NCI-H1417 (cell line): ENCODE measurements at places on chromosomes 3 and 15.
A peak's percentile ranks its signal among the peaks of the same experiment; 100 is the strongest.

GRCh38 chr15:35519541-35520149, 26.3 kb downstream of the DPH6 start:
- DNase-seq, result peak; percentile 43

- no peak for DNase-seq
These were observed 150.0 kb upstream of the CHL1 start for GRCh38 chr3:46576-46975.

DNA sequence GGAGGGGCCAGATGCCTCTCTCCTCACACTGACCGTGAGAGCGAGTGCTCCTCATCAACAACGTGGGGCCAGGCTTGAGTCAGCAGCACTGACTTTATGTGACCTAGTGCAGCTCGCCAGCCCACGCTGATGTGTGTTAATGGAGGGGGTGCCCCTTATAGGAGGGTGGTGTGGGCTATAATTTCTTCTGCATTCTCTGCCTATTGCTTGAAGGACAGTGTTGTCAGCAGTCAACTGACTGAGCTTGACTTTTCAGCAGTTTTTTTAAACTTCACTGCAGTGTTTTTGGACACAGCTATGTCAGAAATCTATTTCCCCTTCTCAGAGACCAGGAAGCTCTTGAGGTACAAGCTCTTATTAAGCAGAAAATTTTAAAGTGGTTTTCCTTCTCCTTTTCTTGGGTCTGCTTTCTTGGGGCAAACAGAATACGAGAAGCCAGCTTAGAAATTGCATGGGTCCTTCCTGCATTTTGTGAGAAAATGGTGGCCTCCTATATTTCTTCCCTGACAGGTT, 304.8 kb upstream of the CTDSPL start:
- DNase-seq, result no peak

DNA sequence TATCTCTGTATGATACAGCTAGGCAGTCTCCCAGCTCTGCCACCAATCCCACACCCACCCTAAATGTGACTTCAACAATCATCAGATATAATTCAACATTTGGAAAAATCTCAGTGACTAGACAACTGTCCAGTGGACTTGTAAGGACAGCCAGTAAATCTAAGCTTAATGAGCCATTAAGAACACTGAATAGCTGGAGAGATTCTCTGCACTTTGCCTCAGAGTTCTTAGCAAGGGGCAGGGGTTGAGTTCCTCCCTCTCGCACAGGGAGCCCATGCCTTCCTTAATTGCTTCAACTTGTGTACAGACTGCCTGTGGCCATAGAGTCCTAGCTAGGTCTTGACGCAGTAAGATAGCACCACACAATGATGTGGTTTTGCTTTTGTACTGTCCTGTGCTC, 15.6 kb downstream of the MEX3B start:
- DNase-seq, result no peak

DNA sequence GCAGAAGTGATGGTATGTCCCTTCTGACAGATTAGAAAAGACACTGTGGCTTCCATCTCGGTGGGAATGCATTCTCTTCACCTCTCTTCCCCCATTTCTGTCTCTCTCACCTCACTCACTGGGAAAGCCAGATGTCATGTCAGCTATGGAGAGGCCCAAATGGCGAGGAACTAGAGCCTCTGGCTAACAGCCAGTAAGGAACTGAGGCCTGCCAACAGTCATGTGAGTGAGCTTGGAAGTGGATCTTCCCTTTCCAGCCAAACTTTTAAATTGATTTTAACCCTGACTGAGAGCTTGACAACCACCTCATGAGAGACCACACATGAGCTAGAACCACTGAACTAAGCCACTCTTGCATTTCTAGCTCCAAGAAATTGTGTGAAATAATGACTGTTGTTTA, 35.2 kb upstream of the CDAN1 start:
- no peak for DNase-seq

DNA sequence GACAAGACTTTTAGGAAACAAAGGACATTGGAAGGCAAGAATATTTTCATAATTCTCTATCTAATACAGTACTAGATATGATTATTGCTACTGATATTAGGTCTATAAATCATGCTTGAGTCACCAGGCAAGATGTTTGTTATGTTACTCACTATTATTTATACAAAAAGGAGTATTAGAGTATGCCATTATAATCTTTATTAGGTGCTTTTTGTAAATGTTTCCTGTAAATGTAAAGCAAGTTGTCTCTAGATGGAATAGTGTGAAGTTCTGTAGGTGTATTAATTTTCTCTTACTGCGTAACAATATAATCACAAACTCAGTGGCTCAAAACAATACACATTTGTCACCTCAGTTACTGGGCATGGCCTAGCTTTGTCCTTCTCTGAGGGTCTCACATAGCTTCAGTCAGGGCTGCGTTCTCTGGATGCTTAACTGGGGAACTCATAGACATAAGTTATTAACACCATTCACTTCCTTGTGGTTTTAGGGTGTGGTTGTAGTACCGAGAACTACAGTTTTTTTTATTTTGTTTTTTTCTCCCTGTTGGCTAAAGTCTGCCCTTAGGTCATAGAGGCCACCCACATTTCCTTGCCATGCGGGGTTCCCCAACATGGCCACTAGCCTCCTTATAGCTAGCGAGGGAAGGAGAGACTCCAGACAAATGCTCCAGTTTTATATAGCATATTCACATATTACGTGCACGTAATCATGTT, 20.3 kb upstream of the MAP3K13 start:
- DNase-seq, result no peak

DNA sequence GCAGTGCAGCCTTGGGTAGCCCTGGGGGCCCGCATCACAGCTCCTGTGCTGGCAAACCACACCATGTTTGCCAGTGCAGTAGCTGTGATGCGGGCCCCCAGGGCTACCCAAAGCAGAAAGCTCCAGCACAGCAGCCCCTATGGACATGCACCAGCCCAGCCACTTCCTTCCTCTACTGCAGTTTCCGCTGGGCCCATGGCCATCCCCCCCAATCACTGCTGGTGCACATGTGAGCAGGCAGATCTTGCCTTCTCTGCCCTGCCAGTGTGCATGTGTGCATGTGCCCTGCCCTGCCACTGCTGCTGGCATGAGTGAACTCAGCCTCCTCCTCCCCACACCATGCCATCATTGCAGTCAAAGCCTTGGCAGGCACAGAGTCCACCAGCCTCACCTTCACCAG, 20.1 kb upstream of the MINAR1 start:
- DNase-seq, result no peak

DNA sequence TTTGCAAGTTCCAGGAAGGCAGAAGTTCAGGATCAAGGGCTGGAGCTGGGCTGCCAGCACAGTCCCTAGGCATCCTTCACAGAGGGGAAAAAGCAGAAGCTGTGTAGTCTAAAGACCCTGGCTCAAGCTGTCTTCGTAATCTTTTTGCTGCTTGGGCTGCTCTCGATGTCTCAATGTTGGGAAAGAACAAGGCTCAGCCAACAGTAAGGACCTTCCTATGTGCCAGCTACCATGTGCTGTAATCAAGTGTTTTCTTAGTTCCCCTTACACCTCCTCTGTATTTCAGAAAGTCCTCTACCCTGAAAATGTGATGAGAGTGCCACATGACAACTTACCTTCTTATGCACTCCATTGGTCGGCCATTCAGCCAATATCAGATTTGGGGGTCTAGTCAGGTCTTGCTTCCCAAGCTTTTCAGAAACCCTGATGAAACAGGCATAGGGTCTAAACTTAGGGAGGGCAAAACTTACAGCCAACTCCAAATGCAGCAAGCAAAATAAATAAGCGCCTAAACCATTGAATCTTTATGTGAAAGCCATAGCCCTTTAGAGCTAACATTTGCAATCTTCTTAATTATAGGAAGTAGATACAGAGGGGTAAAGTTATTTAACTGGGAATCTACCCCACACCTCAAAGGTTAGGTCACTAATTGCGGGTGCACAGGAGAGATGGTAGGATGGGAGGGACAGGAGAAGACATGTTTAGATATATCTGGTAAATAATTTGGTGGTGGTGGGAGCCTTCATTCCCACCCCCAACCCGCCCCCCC, 1.2 kb upstream of the EDEM1 start:
- DNase-seq, result no peak

- no peak for DNase-seq
These were observed 314.7 kb upstream of the SLCO3A1 start for GRCh38 chr15:91538782-91539181.

DNA sequence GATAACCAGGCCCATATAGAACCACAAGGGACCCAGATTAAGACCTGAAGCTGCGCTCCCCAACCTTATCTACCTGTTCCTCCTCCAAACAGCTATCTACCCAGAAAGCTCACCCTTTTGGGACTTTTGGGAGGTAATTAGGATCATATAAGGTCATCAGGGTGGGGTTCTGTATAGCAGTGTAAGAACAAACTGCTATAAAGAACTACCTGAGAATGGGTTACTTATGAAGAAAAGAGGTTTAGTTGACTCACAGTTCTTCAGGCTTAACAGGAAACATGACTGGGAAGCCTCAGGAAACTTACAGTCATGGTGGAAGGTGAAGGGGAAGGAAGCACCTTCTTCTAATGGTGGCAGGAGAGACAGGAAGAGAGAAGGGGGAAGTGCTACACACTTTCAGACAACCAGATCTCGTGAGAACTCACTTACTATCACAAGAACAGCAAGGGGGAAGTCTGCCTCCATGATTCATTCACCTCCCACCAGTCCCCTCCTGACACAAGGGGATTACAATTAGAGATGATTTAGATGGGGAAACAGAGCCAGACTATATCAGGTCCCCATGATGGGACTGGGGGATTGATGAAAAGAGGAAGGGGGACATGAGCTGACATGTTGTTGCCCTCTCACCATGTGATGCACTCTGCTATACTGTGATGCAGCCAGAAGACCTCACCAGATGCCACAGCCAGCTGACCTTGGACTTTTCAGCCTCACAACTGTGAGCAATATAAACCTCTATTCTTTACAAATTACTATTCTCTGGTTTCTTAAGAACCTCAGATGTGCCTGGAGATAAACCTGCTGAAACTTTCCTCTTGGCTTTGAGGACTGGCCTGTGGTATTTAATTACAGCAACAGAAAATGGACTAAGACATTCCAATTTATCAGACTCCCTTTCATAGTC, 15.3 kb upstream of the FMN1 start:
- DNase-seq, result no peak

DNA sequence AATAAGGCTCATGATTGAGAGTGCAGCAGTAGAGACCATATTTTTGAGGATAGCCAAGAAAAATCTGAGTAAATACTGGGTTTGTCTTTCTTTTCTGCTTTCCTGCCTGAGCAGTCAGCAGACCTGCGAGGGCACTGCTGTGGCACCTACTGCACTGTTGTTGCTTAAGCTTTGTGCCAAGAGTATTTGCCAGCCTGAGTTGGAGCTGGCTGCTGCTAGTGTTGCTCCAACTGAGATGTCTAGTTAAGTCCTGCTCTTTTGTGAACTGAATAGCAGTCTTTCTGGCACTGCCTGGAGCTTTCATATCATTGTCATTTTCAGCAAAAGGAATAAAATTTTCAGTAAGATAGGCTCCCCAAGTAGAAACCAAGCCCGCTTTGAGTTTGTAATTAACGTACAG, 214.5 kb upstream of the P2RY1 start:
- DNase-seq, result no peak

DNA sequence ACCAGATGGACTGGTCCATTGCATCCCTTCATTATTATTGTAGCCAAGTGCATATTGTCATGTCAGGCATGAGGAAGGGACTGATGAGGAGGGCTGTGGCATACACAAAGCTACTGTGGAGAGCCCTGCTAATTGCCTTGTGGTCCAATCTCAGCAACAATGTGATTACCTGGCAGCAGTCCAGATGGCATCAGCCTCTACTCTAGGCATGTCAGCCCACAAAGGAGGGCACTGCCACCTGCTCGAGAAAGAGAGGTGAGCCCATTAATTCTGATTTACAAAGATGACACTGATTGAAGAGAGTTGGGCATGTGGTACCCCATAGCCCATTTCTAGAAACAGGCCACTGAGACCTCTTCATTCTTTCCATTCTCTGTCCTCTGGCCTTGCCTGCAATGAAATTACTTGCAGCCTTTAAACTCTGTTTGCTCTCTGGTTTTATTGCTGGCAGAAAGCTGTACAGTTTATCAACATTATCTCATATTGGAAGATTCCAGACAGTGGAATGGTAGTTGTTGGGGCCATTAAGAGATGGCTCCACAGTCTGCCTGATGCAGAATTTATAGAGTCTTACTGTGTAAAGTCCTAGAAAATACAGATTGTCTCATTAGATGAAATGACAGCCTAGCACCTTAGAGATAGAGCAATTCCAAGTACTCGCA, 307.7 kb downstream of the ARPP21 start:
- peak; percentile 46 for DNase-seq

- no peak for DNase-seq
These were observed 107.4 kb downstream of the ADAMTS17 start for GRCh38 chr15:100234158-100235029.

- DNase-seq, result no peak
These were observed 2.3 kb upstream of the TUSC2 start for GRCh38 chr3:50330330-50330729.

DNA sequence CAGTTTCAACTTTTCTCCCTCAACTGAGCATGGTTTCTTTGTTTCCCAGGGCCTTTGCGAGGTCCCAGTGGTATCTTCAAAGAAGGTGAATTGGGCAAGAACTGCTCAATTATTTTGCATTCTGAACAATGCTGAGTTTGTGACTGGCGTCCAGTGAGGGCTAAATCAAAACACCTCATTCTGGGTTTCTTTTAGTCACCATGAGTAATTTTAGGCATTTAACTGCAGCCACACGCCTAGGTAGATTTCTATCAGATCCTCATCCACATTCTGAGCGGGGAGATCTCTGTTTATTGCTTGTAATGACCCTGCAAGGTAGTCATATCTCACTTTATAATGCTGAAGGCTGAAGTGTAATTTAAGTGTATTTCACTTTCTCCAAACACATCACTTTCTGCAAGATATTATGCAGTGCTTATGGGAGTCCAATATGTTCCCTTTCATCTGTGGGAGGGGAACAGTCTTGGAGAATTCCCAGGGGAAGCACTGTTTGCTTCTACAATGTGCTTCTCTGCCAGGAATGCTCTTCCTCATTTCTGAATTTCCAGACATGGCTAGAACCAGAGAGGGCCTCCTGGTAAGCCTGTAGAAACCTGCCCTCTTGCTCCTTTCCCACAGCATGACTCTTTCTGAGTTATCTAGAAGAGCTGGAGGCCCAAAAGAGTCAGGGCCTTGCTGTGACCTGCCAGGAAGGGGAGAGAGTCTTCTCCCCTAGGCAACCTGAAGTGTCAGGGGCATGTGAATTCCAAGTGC, 91.7 kb downstream of the FRMD4B start:
- no peak for DNase-seq

- no peak for DNase-seq
These were observed 15.6 kb upstream of the CAPN3 start for GRCh38 chr15:42343596-42344232.

- no peak for DNase-seq
These were observed 11.9 kb upstream of the CD200R1L start for GRCh38 chr3:112858410-112859069.

GRCh38 chr3:173957646-173958045, 560.1 kb downstream of the NLGN1 start:
- no peak for DNase-seq

DNA sequence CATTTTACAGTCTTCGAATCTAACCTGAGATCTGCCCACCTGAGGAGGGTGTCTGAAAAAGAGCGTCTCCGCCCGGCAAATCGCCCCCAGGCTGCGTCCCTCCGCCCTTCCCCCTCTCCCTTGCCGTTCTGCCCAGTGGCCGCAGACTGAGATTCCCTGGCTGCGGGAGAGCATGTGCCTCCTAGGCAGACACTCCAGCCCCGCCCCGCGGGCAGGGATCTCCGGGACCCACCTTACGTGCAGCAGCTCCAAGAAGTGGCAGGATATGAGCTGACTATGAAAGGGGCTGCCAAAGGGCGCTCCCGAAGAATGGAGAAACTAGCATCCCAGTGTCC, 2.7 kb upstream of the WNT5A start:
- no peak for DNase-seq
